ENCODE measurements at places on chromosomes 5 and 9. TPM values are rescaled to one million over a fixed set of nuclear protein-coding genes. Genes with fewer than 3 reads are reported as not detected.
A peak's percentile ranks its signal among the peaks of the same experiment; 100 is the strongest.

The LCN12 gene
- total RNA-seq, result 1.1 TPM

DNA sequence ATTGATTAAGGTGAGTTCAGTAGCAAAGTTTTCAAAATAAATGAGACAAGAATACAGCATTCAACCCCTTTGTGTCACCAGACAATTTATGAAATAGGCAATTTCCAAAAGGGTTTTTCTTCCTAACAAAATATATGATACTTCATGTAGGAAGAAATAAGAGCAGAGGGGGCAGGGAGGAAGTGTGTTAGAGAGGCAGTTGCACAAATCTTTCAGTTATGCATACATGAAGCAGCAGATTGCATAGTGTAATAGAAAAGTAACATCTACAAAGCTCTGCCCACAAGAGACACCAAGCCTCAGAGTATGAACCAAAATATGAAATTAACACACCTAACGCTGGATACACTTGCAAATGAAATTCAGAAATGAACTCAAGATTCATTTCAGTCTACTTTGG is 157.0 kb downstream of the DENND1A start:
- no peak for DNase-seq
- no peaks in the 10 kb centered on the region for H3K36me3 ChIP-seq
- H3K4me1 ChIP-seq, result peaks cover 18% of the 10 kb centered on the region
- no peak overlapping the region for H3K27ac ChIP-seq
- H3K27me3 ChIP-seq, result no peaks in the 10 kb centered on the region

DNA sequence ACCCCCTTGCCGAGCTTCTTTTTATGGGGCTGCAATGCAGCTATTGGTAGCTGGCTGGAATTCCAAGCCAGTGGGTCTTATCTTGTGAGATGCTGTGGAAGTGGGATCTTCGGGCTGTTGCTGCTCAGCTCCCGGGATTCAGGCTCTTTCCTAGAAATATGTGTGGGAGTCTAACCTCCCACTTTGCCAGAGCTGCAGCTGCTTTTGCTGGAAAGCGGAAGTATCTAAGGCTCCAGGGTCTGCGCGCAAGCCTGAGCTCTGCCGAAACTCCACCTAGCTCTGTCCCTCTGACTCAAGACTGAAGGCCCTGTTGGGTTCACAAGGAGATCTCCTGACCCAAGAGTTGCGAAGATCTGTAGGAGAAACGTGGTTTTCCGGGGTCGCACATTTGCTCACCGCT is 151.1 kb upstream of the ANKRD55 start:
- H3K27ac ChIP-seq, result no peak overlapping the region
- no peaks in the 10 kb centered on the region for H3K36me3 ChIP-seq
- no peaks in the 10 kb centered on the region for H3K27me3 ChIP-seq
- no peak overlapping the region for H3K4me3 ChIP-seq
- H3K4me1 ChIP-seq, result no peaks in the 10 kb centered on the region

DNA sequence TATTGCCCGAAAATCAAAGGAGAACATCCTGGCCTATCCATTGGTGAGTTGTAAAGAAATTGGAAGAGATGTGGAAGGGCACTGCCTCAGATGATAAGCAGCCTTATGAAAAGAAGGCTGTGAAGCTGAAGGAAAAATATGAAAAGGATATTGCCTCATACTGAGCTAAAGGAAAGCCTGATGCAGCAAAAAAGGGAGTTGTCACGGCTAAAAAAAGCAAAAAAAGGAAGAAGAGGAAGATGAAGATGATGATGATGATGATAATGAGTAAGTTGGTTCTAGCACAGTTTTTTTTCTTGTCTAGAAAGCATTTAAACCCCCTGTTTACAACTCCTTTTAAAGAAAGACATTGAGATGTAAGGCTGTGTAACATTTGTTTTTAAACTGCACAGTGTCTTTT is 59.8 kb upstream of the ZBED3 start:
- no peak overlapping the region for H3K4me3 ChIP-seq
- no peaks in the 10 kb centered on the region for H3K27me3 ChIP-seq
- H3K36me3 ChIP-seq, result no peaks in the 10 kb centered on the region
- no peak overlapping the region for H3K27ac ChIP-seq

DNA sequence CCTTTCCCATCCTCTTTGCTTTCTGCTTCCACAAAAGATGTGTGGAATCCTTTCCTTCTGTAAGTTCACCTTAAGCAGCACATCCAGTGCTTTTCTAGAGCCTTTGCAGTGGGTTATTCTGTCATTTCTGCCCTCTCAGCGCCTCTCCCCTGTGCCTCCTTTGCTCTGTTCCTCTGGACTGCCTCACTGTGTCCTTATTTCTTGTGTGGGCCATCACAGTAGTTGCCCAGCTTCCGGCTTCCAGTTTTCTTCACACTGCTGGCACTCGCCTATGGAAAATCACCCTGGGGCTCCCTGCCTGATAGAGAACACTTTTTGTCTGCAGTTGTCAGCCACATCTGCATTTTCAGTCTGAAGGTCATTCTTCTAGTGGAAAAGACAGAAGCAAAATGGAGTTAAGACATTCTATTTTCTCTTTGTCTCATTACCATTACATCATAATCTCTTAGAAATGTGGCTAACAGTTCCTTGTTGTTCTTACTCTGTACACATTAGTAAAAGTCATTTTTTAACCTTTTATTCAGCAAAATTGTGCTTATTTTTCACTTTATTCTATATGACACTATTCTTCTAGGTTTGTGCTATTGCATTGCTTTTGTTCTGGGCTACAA is 64.1 kb upstream of the ZNF608 start:
- peaks cover 8% of the 10 kb centered on the region for H3K4me1 ChIP-seq
- no peak overlapping the region for H3K27ac ChIP-seq
- no peak for DNase-seq

The PCDHB2 gene
- 31.3 TPM for total RNA-seq

- peaks cover 4% of the 10 kb centered on the region for H3K27me3 ChIP-seq
- no peaks in the 10 kb centered on the region for H3K36me3 ChIP-seq
- H3K27ac ChIP-seq, result no peak overlapping the region
- no peak overlapping the region for H3K4me3 ChIP-seq
Measured at GRCh38 chr9:111622626-111623025, 8.5 kb upstream of the DNAJC25 start.

DNA sequence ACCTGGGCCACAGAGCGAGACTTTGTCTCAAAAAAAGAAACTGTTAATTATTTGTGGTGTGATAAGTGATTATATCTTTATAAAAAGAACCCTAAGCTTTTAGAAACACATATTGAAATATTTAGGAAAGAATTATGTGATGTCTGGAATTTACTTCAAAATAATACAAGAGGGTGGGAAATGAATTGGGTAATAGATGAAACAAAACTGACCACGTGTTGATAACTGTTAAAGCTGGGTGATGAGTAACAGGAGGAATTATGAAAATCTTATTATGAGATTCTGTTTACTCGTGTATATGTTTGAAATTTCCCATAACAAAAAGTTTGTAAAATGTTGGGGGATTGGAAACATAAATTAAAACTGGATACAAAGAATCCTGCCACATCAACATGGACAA is 33.0 kb upstream of the PPP2CA start:
- H3K4me1 ChIP-seq, result no peaks in the 10 kb centered on the region
- H3K27me3 ChIP-seq, result no peaks in the 10 kb centered on the region
- no peak overlapping the region for H3K4me3 ChIP-seq
- H3K36me3 ChIP-seq, result no peaks in the 10 kb centered on the region
- H3K27ac ChIP-seq, result no peak overlapping the region

DNA sequence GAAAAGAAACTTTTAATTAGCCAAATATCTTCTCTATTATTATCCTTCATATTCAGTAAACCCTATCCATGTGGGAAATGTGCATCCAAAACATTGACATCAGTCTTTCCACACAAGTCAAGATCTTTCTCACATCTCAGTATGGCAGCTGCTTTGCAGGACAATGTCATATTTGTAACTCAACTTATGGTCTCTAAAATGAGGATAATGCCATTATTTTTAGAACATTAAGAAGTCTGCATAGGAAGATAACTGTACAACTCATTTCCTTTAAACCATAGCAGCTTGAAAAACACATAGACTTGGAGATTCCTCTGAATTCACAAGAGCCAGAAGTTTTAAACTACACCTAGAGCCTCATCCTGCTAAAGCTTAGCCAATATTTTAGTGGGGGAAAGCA is 43.7 kb downstream of the MCTP1 start:
- DNase-seq, result no peak
- H3K4me1 ChIP-seq, result no peaks in the 10 kb centered on the region
- H3K27ac ChIP-seq, result no peak overlapping the region
- H3K4me3 ChIP-seq, result no peak overlapping the region

DNA sequence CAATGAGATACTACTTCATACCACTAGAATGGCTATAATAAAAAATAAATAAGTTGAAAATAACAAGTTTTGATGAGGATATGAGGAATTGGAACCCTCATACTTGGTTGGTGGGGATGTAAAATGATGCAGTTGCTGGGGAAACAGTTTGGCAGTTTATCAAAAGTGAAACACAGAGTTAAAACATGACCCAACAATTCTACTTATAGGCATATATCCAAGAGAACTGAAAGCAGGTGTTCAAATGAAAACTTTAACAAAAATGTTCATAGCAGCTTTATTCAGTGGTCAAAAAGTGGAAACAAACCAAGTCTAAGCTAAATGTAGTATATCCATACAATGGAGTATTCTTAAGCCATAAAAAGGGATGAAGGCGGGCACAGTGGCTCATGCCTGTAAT is 13.1 kb upstream of the LHFPL2 start:
- no peaks in the 10 kb centered on the region for H3K36me3 ChIP-seq
- no peak overlapping the region for H3K4me3 ChIP-seq
- no peak for DNase-seq
- no peaks in the 10 kb centered on the region for H3K4me1 ChIP-seq

DNA sequence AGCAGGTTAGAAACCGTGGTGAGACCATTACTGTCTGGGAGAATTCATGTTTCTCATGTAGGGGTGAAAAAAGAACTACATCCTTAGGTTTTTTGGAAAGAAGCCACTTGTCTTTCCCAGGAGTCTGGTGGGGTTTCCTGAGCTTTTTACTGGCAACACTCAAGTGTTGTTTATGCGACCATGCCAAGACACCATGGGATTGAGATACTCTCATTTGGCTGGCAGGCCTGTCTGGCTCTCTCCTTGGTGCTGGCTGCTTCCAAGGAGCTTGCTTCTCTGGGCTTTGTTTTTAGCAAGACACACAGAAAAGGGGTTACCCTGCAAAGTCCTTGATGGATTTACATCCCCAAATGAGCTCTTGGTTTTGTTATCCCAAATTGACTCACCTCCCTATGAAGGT is 80.9 kb upstream of the ISL1 start:
- no peak for DNase-seq
- no peak overlapping the region for H3K27ac ChIP-seq
- no peak overlapping the region for H3K4me3 ChIP-seq
- no peaks in the 10 kb centered on the region for H3K36me3 ChIP-seq

- H3K27me3 ChIP-seq, result no peaks in the 10 kb centered on the region
- no peaks in the 10 kb centered on the region for H3K36me3 ChIP-seq
- no peak for DNase-seq
Measured at GRCh38 chr5:89324990-89325389, 442.0 kb upstream of the MEF2C start.

DNA sequence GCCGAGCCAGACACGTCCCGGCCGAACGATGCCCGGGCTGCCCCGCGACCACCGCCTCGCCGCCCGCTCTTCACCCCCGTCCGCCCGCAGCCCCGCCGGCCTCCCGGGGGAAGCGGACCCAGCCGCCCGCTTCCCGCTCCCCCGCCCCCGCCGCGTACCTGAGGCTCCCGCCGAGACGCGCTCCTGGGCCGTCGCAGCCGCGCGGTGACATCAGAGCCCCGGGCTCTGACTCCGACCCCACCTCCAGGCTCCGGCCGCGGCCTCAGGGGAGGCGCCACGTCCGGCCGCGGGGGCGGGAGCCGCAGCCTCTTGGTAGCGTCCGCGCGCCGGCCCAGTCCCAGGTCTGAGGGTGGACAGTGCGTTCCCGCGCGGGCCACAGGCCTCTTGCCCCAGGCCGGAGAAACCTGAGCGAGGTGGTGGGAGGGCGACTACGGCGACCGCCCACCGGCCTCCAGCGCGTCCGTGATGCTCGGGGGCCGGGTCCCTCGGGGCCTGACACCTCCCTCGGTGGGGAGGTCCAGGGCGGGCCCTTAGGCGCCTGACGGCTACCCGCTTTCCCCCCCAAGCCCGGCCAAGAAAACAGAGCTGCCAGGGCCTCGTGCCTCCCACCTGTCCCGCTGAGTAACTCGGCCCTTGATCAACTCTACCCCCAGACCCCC is at the start of gene SHROOM1:
SHROOM1 (minus strand) TSS at position 212 of the 659 bp plus-strand sequence. CDS start 4,507 bp downstream, outside the sequence.
- H3K4me1 ChIP-seq, result peaks cover 2% of the 10 kb centered on the region

DNA sequence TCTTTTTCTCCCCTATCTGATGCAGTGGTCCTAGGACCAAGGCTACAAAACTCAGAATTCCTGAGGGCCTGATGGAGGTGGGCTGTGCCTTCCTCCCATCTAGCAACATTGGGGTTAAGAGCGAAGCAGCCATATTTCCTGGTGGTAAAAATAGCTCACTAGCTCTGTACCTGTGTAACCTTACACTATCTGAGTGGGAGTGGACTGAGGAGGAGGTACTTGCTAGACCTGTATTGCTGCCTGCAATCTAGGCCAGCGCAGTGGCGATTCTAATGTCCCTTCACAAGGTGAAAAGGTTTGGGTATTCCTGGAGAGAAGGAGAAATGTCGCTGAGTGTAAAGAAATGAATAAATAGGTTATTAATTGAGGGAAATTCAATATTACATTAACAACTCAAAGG is 80.2 kb upstream of the LIFR start:
- no peak for DNase-seq
- H3K36me3 ChIP-seq, result no peaks in the 10 kb centered on the region
- no peak overlapping the region for H3K4me3 ChIP-seq
- H3K27ac ChIP-seq, result no peak overlapping the region
- H3K4me1 ChIP-seq, result no peaks in the 10 kb centered on the region
- H3K27me3 ChIP-seq, result no peaks in the 10 kb centered on the region

The GMCL2 gene
- not detected for total RNA-seq

- no peaks in the 10 kb centered on the region for H3K27me3 ChIP-seq
- no peak for DNase-seq
- no peaks in the 10 kb centered on the region for H3K4me1 ChIP-seq
- H3K36me3 ChIP-seq, result no peaks in the 10 kb centered on the region
- H3K4me3 ChIP-seq, result no peak overlapping the region
Measured at GRCh38 chr5:128304791-128305190, 221.2 kb downstream of the SLC12A2 start.

DNA sequence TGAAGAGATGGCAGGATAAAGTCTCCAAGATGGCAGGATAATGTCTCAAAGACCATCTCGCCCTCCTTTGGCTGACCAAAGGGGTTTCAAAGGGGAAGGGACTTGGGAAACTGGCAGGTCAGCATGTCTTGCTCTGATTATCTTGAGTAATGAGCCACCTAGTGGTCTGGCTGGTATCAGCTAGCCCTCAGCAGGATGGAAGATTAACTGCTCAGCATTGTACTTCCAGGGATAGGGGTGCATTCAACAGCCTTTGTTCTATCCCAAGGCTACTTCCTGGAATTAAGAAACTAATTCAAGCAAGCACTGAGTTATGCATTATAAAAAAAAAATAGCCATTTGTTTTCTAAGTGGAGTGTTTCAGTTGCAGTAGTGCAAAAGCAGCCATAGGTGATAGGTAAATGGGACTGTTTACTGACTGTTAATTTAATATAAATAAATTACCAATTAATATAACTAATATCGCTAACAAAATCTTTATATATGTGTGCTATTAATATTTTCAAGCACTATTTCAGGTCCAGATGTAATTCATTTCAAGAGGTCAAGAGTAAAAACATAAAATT is 555.5 kb downstream of the CDH9 start:
- DNase-seq, result peak; percentile 70
- H3K4me1 ChIP-seq, result no peaks in the 10 kb centered on the region
- H3K36me3 ChIP-seq, result no peaks in the 10 kb centered on the region
